ENCODE measurements at places on chromosomes 12 and 14. TPM values are rescaled to one million over a fixed set of nuclear protein-coding genes. Genes with fewer than 3 reads are reported as not detected.

- DNase-seq, result no peak
Observed at GRCh38 chr12:80581783-80582182, 125.7 kb upstream of the MYF6 start.

The AHNAK2 gene
- 33.2 TPM for total RNA-seq

The ANO2 gene
- 4.5 TPM for total RNA-seq

DNA sequence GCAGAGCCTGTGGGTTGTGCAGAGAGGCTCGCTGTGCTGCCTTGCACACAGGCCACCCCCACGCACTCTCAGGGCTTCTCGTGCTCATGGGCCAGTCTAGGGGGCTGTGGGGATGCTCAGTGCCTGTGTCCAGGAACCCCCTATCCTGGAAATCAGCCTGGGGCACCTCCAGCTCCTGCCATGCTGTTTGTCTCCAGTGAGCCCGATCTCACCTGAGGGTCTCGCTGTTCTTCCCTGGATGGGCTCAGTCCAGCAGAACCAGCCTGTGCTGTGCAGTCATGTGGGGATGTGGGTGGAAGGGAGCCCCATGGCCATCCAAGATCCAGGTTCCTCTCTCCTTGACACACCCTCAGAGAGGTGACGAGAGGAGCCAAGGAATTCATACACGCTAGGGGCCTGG is 26.7 kb downstream of the SERPINA1 start:
- no peak for DNase-seq

DNA sequence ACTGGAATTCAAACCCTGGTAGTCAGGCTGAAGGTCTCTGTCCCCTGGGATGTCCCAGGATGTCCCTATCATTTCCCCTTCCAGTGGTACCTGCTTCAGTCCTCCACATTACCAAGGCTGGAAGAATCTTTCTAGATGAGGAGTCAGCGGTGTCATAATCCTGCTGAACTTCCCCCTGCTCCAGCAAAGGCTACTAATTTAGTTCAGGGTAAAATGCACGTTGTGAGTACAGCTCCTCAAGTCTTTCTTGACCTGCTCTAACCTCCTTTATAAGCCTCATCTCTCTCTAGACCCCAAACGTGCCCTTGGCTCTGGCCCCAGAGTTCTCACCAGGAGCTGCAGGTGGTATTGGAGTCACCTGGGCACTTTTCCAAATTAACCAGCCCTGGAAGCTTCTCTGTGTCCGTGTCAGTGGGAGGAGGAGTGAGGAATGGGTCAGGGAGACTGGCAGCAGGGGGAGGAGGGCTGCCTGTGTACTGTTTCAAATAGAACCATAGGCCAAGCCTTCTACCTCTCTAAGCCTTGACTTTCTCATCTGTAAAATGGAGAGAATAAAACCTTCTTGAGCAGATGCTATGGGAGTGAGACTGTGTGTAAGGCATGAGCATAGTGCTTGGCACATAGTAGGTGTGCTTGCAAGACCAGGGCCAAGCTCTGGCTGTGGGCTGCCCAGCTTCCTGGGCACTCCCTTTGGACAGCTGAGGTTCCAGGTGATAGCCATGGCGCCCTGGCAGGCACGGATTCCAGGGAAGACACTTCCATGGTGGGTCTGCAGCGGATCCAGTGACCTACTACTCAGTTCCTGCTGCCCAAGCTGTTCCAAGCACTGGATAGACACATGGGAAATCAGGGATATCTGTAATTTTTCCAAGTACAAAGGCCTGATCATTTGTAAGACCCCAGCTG is 24.5 kb downstream of the ASB2 start:
- peak; percentile 44 for DNase-seq

- no peak for DNase-seq
Observed at GRCh38 chr12:116670859-116671258, 67.0 kb downstream of the SPRING1 start.

DNA sequence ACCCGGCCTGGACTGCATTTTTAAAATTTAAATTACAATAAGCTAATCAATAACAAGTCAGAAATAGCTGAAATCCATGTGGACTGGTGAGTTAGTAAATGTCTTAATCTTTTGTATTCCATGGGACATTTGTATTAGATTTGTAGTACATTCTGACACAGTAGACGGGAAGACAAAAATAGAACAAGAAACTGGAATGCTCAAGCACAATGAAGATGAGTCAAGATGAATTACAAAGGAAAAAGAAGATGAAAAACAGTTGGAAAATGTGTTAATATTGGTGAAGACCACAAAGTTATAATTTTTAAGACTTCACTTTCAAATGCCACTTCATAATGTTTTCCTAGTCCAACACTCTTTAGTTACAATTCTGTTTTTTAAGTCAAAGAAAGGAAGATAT is 97.8 kb upstream of the FERMT2 start:
- no peak for DNase-seq

GRCh38 chr14:69536971-69537370 is 37.7 kb downstream of the CCDC177 start:
- DNase-seq, result no peak

DNA sequence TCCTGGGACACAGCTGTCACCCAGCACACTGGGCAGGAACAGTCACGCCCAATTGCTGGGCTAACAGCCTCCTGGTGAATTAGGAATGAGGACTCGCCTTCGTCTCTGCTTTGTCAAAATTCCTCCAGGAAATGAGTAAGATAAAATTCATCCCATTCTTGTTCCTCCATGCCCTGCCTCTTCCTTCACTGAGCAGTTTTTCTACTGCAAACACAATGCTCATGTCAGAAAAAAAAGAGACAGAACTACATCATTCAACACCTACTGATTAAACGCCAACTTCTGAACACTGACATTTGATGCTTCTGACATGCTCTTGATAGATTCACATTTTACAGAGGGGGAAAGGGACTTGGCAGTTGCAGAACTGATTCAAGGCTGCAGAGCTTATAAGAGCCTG is 37.5 kb upstream of the DTX1 start:
- DNase-seq, result peak; percentile 19

DNA sequence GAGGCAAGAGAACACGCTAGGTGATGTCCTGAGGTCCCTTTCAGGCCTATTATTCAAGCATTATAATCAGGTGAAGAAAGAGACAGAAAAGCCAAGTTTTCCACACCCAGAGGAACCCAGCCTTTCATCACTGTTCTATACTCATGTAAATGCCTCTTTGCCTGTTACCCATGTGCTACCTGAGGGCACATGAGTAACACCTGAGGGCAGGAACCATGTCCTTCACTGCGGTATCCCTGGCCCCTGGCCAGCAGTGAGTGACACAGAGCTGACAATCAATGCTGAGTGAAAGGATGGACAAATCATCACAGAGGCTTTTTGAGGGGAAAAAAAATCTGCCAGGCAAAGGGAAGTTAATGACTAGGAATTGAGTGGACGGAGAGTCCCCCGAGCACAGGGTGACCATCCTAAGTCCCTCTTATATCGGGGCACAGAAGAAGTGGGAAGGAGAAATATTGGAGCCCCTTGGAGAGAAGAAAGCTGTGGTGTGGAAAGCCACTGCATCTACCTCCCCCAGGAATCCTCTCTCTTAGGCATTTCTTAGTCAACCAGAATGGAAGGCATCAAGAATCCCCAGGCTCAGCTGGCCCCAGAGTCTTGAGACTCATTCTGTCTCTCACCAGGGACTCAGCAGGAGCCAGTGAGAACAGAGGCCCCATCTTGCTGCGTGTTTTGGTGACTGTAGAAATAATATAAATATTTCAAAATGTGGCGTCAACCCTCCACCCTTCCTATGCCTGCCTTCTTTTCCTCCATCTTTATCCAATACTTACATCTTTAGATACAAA is 212.9 kb downstream of the DPF3 start:
- DNase-seq, result peak; percentile 17

- DNase-seq, result peak; percentile 44
Observed at GRCh38 chr12:70828351-70828750, 92.2 kb downstream of the PTPRR start.

DNA sequence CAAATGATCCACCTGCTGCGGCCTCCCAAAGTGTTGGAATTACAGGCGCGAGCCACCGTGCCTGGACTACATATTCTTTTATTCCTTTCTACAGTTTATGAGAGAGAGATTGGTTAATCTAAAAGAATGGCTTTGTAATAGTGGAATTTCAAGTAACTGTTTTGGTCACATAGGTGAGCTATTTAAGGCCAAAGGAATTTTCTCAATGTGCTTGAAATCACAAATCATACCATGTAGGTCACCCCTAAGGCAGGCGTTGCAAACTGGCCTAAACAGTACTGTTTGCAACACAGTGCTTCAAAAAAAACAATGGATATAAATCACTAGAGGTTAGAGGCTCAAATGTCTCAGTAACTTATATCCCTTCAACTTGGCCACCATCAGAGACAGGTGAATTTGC is 103.7 kb upstream of the PTPRR start:
- peak; percentile 90 for DNase-seq

The AP1G2 gene
- 51.2 TPM for total RNA-seq

GRCh38 chr12:3727877-3728632 is 24.9 kb downstream of the CRACR2A start:
- no peak for DNase-seq

DNA sequence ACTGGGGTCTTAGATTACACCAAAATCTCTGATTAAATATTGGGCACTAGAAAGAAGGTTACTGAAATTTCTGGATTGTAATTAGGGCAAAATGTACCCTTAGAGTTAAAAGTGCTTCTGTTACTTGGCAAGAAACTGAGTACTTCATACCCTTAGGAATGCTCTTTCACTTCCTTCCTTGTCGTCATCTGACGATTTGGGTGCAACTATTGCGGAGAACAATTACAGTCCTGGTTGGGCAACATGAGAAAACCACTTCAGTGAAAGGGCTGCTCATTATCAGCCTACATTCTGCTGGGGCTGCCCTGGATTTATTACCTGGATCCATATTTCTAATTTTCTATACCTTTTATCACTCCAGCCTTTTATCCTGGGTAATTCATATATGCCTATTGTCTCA is 348.5 kb upstream of the MDGA2 start:
- no peak for DNase-seq

Data from renal cortical epithelial cell (primary cell).